ENCODE measurements at places on chromosomes 7 and 10.

GRCh38 chr10:112294169-112294568 is 11.0 kb downstream of the TECTB start:
- DNase-seq, result no peak

- no peak for DNase-seq
Measured at GRCh38 chr10:130483691-130484467, 347.7 kb downstream of the GLRX3 start.

DNA sequence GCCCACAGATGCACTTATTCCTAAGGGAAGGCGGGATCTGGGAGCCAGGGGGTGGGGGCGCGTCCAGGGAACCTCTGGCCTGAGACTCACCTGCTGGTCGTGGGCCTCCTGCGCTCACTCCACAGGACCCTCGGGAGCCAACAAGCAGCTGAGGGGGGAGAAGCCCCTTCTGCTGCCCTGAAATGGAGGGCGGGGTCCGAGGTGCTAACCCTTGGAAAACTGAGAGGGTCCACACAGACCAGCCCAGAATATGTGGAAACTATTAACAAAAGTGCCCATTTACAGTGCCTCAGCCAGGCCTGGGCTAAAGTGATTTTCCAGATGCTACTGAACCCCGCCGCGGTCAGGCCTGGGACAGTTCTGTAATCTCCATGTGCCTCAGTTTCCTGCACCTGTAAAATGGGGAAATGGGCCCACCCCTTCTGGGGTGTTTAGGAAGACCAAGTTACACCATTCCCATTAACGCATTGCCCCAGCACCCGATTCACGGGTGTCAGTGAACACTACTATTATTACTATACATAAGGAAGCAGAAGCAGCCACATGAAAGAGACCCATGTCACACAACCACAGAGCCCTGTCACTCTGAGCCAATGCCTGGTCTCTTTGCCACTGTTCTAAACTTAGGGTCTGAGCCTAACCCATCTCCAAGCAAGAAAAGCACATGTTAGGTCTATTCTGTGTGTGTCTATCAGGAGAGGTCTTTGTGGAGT is 630 bp upstream of the VSTM4 start:
- no peak for DNase-seq

DNA sequence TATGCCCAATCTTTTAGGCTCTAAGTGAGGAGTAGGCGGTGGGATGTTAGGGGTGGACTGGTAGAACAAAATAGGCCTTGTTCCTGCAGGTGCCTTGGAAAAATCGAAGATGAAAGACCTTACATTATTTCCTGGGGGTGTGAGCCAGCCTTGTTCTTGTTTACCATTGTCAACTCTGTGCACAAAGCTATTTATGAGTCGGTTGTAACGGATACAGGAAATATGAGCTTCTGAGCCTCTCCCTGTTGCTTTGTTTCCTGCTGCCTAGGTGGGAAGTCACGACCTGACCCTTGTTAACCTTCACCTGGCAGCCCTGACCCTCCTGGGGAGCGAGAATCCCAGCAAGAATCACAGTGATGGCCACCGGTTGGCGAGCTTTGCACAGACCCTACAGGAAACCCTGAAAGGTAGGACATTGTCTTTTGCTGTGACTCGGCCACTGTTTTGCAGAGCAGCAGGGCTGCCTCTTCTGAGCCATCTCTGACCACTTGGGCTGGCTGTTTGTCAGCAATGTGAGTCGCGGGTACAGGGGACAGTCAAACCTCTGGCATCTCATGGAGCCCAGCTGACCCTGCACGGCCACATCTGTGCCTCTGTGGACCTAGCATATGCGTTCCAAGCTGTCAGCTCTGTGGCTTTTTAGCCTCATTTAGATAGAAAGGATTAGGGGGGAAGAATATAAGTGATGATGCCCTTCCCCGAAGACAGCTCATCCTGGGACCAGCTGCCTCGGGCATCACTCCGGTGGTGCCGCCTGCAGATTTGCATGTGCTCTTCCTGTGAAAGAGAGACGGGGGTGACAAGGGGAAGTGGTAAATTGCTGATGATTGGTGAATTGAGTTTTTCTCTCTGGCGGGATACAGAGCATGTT is 102.1 kb upstream of the ANLN start:
- peak; percentile 69 for DNase-seq

DNA sequence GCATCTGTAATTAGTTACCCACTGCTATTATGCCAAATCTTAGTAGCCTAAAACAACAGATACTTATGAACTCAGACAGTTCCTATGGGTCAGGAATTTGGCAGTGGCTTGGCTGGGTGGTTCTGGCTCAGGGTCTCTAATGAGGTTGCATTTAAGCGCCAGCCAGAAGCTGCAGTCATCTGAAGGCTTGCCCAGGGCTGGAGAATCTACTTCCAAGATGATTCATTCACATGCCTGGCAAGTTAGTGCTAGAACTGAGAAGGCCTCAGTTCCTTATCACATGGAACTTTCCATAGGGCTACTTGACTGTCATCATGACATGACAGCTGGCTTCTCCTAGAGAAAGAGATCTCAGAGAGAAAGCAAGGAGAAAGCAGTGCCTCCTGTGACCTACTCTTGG is 121.3 kb downstream of the AVL9 start:
- DNase-seq, result peak; percentile 13

GRCh38 chr10:45417746-45418145 is 43.7 kb downstream of the ALOX5 start:
- DNase-seq, result no peak

GRCh38 chr10:5033061-5033778 is 29.6 kb upstream of the AKR1C2 start:
- DNase-seq, result no peak

- DNase-seq, result no peak
Measured at GRCh38 chr10:102230264-102230860, 4.3 kb downstream of the ELOVL3 start.

DNA sequence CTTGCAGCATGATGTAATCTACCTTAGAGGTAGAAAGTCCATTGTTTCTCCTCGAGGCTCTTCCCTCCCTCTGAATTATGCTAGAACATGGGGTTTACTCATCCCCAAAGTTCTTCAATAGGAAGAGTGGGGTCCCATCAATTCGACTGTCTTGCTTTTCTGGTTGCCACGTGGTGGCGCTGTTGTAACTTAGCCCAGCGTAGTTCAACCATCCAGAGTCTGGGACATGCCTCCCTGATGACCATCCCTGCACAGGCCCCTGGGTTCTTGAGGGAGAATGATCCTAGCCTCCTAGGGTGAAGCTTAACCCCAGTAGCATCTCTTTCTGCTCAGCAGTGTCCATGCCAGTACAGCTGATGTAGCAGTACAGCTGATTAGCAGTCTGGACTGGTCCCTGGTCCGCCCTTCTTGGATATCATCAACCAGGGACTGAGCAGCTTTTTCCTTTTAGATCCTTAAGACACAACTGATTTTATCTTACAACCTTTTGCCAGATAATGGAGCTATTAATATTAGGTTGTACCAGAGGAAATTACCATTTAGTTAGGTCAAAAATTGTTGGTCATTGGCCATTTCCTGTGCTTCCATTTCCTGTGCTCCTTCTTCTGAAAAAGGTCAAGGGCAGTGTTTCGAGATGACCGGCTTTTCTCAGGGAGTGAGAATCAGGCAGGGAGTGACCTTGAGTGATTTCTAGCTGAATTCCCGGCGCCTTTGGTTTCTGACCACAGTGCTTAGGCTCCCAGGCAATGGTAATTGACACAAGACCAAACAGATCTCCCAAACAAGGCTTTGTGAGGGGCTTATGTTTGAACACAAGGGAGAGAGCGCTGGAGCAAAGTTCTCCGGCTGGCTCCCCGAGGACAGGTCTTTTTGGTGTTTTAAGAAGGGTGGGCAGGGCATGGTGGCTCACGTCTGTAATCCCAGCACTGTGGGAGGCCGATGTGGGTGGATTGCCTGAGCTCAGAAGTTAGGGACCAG is 65.4 kb downstream of the TACC2 start:
- DNase-seq, result peak; percentile 73

- DNase-seq, result no peak
Measured at GRCh38 chr7:110604885-110605284, 486.0 kb upstream of the LRRN3 start.

- no peak for DNase-seq
Measured at GRCh38 chr7:30135301-30136116, 723 bp downstream of the MTURN start.

GRCh38 chr10:88386821-88387773 is 196.0 kb downstream of the RNLS start:
- DNase-seq, result peak; percentile 16

DNA sequence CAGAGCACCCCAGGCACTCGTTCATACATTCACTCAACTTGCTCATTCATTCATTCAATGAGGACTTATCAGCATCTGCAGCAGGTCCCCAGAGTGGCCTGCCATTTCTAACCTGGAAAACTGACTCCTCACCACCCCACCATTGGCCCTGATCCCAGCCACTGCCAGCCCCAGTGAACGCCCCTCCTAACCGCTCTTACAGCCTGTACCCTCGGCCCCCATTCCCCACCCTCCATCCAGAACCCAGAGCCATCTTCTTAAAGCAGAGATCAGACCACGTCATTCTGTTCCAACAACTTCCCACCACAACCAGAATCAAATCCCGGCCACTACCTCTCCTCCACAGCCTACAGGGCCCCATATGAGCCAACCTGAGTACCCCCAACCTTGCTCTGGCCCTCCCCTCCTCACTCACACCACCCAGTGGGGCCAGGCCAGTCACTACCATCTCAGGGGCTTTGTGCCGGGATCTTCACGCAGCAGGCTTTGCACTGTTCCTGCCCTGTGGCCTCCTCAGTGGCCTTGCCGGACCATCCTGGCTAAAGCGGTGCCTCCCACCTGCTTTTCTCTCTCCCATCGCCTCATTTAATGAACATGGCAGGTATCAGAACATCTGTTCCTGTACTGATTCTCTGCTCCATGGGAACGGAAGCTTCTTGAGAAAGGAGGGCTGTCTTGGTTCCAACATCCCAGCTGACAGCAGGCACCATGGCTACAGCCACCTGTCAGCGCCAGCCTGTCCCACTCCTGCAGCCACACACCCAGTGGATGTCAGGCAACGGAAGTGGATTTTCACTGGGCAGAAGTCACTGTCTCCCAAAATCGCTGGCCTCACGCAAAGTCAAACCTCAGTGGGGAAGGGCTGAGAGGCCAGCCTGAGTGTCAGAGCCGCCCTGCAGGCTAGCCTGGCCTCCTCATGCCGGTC is 45.4 kb downstream of the FAM53B start:
- no peak for DNase-seq

- no peak for DNase-seq
Measured at GRCh38 chr10:75623310-75624093, 192.1 kb downstream of the LRMDA start.

DNA sequence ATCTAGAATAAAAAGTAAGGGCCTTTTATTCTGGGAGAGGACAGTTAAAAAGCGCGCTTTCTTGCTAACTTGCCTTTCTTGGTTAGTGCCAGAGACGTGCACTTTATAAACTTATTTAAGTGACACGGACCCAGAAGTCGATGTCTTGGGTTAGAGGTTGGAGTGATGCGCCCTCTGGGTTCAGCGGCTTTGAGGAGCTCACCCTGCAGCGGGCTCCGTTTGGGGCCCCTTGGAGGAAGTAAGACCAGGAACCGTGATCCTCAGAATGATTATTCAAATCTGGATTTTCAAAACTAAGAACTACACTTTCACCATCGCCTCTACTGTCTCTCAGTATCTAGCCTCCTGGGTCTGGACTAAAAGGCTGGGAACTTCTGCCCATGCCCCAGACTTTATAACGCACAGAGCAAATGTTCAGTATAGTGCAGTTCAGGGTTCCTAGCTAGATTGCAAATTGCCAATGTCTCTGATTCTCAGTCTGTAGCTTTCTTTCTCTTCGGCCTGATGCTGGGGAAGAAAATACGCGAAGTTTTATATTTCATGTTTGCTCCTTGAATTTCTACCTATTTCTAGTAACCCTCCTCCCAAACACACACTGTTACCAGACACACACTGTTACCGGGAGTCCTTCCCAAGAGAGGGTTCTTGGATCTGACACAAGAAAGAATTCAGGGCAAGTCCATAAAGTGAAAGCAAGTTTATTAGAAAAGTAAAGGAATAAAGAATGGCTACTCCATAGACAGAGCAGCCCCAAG is 18.6 kb upstream of the SMO start:
- no peak for DNase-seq

DNA sequence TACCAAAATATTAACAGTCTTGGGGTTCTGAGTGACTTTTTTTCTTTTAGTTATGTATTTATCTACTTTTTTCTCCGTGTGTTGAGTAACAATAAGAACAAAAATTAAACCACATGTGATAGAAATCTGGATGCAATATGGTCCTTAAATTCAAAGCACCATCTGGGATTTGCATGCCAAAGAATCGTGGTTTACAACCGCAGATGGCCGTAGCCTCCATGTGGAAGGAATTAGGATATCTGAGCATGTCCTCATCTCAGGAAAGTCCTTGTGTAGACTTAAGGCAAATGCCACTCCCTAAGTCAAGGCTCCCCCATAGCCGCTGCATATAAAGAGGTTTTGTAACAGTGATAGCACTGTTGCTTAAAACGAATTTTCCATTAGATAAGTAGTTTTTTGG is 304.0 kb downstream of the ZEB1 start:
- no peak for DNase-seq

- no peak for DNase-seq
Measured at GRCh38 chr10:8800426-8800825, 745.9 kb downstream of the GATA3 start.

GRCh38 chr7:128842674-128843641 is 12.8 kb downstream of the FLNC start:
- no peak for DNase-seq

DNA sequence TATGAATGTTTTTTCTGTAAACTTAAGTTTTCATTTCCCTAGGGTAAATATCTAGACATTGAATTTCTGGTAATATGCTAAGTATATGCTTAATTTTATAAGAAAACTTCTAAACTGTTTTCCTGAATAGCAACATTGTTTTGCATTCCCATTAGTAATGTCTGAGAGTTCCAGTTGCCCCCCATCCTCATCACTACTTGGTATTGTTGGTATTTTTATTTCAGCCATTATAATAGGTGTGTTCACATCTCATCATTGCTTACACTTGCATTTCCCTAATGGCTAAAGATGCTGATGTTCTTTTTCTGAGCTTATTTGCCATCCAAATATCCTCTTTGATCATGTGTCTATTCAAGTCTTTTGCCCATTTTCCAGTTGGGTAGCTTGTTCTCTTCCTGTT is 269.6 kb downstream of the KCNMA1 start:
- DNase-seq, result no peak

DNA sequence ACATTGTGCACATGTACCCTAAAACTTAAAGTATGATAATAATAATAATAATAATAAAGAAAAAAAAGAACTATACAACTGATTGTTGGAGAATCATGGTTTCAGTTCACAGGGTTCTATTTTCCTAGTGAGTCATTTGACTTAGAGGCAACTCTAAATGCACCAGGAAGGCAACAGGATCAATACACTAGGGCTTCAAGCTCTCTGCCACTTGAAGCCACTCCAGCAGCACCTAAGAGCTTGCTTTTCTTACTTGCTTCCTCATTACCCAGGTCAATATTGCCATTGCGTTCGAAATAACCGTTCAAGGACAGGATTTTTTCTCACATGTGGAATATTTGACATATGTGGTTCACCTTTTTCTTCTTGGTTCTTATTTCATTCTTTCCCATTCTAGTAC is 189.7 kb downstream of the GRM3 start:
- DNase-seq, result no peak

DNA sequence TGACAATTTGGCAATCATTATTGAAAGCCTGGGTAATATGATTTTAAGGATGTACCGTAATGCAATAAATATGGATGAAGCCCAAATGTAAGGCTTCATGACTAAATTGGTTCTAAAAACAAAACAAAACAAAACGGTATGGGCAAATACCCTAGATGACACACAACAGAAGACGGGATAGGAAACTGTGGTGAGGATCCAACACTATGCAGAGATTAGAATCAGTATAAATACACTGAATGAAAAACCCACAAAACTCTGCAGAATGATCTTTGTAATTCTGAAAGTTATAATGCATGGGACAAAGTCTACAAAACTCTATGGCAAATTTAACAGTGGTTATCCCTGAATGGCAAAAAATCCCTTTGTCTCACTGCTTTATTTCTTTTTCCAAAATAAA is 57.6 kb downstream of the MALSU1 start:
- no peak for DNase-seq

All from kidney capillary endothelial cell (primary cell).